Temporal lobe (tissue), 4 donors: ENCODE measurements at places on chromosomes 3 and 15. TPM values are rescaled to one million over a fixed set of nuclear protein-coding genes. Genes with fewer than 3 reads are reported as not detected.

The SLITRK3 gene
- total RNA-seq = 10.3 TPM

The FBN1 gene
- 20.9 TPM for total RNA-seq

The GUCA1C gene
- total RNA-seq = not detected

The OSBPL10 gene
- total RNA-seq = 11.8 TPM

The OR5K1 gene
- not detected for total RNA-seq

The GOLIM4 gene
- 16.0 TPM for total RNA-seq

The UROC1 gene
- not detected for total RNA-seq

The RAB6B gene
- total RNA-seq = 88.3 TPM

The FILIP1L gene
- 2.2 TPM for total RNA-seq

The STX19 gene
- total RNA-seq = not detected

The PIGZ gene
- 3.4 TPM for total RNA-seq

The TGM5 gene
- not detected for total RNA-seq

The SAMMSON gene
- total RNA-seq = not detected
